ENCODE measurements at places on chromosomes 16 and 17.

- DNase-seq = no peak
Observed at GRCh38 chr17:44599298-44600175, 42.3 kb downstream of the FZD2 start.

DNA sequence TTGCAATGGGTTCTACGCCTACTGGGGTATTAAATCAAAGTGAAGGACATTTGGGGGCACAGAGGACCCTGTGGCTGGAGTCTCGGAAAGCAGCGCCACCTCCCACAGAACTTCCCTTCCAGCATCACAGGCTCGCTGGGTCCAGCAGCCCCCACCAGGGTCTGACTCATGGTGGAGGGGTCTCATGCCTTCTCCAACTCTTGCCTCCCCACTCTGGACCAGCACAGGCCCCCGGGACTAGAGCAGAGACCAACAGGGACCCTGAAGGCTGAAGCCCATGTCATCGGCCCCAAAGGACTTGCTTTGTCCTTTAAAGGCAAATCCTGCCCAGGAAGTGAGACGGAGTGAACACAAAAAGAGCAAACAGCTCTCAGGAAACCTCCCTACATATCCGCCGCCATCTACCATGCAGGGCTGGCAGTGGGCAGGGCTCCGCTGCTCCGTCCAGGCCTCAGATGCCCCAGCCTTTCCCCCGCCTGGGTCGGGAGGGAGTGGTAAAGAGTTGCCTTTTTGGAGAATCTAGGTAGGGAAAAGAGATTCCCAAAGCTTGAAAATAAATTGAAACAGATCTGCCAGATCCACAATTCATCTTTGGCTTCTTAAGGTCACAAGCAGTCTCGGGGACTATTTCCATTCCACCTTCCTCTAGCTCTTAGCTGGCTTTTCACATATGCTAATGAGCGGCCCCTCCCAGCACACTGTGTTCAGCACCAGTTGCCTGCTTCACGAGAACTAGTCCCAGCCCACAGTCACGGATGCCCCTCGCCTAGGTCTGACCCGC lies 2.1 kb upstream of the GPRC5C start:
- DNase-seq = no peak

- no peak for DNase-seq
Observed at GRCh38 chr17:77681861-77682260, 276.6 kb upstream of the TNRC6C start.

DNA sequence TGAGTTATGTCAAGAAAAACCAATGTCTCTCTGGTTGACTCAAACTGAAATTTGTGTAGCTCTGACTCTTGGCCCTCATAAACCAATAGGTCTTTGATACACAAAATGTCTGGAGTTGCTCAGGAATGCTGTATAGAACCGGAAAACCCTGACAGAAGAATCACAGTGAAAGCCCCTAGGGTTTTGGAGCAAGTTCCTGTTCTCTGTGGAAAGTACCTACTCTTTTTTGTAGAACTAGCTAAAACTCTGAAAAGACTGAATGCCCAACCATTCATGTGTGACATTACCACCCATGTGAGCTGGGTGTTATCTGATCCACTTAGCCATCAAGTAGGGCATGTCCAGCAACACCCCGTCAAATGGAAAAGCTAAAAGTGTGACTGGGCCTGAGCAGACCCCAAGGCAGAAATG lies 28.8 kb downstream of the CCL4 start:
- no peak for DNase-seq

GRCh38 chr17:19357351-19357750 lies 5.2 kb downstream of the B9D1 start:
- DNase-seq = no peak

GRCh38 chr16:12252616-12253015 lies 276.1 kb downstream of the SNX29 start:
- no peak for DNase-seq

DNA sequence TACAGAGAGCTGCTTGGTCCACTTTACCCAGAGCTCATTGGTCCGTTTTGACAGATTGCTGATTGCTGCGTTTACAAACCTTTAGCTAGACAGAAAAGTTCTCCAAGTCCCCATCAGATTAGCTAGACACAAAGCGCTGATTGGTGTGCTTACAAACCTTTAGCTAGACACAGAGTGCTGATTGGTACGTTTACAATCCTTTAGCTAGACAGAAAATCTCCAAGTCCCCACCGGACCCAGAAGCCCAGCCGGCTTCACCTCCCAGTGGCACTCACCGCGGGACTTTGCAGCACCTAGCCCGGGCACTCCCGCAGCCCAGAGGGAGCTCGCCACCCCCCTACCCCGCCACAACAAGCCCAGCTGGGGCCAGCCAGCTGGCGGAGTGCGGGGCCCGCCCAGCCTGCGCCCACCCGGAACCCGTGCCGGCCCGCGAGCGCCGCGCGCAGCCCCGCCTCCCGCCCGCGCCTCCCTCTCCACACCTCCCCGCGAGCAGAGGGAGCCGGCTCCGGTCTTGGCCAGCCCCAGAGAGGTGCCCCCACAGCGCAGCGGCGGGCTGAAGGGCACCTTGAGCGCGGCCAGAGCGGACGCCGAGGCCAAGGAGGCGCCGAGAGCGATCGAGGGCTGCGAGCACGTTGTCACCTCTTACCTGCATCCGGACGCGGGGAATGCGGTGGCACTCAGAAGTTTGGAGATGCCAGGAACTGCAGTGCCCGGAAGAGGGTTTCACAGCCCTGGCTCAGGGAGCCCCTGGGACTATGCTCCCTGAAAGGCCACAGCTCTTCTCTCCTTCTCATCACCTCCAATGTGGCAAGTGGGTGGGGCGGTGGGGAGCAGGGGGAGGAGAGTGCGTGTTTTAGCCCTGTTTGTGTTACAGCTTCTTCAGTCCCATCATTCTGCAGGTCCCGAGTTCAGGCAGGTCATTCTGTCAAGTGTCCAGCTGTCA lies 1504.5 kb downstream of the CDH11 start:
- DNase-seq = no peak

DNA sequence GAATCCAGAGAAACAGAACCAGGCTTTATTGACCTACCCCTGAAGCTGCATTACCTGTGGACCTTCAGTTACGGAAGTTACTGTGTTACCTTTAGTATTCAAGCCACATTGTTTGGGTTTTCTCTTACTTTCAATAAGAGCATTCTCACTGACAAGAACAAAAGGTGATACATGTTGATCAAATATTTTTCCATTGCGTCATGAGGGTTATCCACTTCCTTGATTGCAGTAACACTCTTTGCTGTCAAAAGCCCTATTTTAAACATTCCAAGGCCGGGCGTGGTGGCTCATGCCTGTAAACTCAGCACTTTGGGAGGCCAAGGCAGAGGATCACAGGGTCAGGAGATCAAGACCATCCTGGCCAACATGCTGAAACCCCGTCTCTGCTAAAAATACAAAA lies 28.6 kb upstream of the PAFAH1B1 start:
- DNase-seq = no peak

DNA sequence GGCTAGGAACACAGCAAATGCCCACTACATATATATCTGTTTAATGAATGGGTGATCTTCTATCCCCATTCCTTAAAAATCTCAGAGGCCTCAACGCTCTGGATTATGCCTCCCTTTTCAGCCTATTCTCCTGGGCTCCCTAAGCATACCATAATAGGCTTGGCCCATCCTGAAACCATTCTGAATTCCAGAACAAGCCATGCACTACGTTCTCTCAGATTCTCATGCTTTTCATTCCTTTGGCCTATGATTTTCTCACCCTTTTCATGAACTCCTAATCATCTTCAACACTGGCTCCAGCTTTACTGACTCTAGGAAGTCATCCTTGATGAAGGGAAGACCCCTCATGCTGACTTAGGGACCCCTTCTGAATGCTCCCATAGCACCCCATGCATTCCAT lies 71.1 kb downstream of the RPGRIP1L start:
- no peak for DNase-seq

DNA sequence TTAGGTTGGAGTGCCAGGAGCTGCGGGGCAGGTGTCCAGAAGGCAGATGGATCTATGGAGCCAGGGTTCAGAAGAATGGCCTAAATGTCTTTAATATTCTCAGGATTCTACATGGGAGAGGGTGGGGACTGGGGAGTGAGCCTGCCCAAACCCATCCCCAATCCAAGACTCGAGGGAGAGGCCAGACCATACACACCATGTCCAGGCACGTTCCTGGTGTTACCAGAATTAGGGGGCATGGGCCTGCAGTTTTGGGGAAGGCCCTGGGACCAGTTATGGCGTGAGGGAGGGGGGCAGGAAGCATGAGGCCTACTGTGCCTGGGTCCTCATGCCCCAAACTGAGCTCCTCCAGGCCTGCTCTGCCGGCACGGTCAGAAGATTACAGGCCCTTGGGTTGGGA lies 1.9 kb downstream of the TAX1BP3 start:
- no peak for DNase-seq
